ENCODE measurements at places on chromosomes 7 and 10.

DNA sequence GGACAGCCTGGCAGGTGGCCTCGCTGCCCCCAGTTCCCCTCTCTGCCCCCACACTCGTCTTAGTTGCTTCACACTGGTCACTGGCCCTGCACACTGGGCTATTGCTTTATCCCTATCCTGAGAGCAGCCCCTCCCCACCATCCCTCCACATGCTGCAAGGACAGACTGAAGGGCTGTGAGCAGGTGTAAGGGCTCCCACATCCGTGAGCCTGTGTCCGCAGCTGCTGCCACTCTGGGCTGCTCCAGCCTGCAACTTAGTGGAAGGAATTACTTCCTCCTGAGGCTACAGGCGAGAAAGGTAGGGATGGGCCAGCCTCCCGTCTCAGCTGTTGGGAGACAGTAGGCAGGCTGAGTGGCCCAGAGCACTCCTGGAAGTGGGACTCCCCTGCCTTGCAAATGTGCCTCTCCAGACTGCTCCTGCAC is 3.8 kb downstream of the RARRES2 start:
- no peak for DNase-seq

GRCh38 chr10:48983648-48984351 is 44.2 kb upstream of the LRRC18 start:
- DNase-seq, result no peak

- no peak for DNase-seq
Measured at GRCh38 chr10:61125560-61126170, 181.7 kb upstream of the RHOBTB1 start.

- DNase-seq, result no peak
Measured at GRCh38 chr7:114720725-114721124, 201.2 kb upstream of the MDFIC start.

GRCh38 chr7:33932221-33932620 is 26.9 kb downstream of the BMPER start:
- DNase-seq, result no peak

GRCh38 chr7:97027427-97028234 is 3.0 kb upstream of the DLX5 start:
- DNase-seq, result peak; percentile 50

GRCh38 chr10:103452506-103453230 is 498 bp upstream of the CALHM2 start:
- no peak for DNase-seq

GRCh38 chr7:50799873-50800272 is 17.2 kb upstream of the GRB10 start:
- no peak for DNase-seq

GRCh38 chr7:101990811-101991418 is 173.5 kb downstream of the CUX1 start:
- no peak for DNase-seq

DNA sequence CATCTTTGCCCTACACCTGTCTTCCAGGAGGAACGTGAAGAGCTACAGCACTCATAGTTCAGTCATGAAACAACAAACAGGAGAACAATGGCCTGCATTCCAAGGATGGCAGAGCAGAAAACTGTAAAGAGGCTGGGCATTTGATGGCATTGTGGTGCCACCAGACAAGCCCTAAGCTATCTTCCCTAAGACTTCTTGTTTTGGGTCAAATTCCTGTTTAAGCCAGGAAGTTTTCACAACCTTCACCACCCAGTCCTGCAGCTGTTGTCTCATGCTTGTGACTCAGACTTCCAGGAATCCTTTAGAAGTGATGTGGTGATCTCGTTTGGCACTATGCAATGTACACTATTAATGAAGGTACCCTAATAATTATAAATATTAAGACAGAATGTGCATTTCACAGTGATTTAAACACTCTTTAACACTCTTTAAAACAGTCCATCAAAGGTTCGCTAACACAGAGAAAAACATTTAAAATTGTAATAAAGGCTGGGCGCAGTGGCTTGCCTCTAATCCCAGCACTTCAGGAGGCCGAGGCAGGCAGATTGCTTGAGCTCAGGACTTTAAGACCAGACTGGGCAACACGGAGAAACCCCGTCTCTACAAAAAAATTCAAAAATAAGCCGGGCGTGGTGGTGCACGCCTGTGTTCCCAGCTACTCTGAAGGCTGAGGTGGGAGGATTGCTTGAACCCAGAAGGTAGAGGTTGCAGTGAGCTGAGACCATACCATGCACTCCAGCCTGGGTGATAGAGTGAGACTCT is 2.7 kb upstream of the HERPUD2 start:
- no peak for DNase-seq

GRCh38 chr7:22713463-22713862 is 13.5 kb upstream of the IL6 start:
- no peak for DNase-seq

DNA sequence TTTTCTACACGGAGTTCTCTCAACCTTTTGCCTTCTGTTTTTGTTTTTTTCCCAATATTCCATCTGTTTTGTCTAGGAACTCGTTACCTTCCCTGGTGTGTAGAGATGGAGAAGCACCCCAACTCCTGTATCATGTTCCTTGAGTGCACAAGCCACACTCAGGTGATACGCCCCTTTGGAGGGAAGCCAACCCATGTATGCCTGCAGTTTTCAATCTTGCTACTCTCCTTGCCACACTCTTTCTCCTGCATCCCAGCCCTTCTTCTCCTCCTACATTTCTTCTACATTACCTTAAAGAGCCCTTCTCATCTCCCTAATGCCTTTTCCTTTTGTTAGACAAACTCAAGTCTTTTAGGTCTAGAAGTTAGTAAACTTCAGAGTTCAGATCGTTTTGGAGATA is 10.2 kb upstream of the SP4 start:
- DNase-seq, result no peak

DNA sequence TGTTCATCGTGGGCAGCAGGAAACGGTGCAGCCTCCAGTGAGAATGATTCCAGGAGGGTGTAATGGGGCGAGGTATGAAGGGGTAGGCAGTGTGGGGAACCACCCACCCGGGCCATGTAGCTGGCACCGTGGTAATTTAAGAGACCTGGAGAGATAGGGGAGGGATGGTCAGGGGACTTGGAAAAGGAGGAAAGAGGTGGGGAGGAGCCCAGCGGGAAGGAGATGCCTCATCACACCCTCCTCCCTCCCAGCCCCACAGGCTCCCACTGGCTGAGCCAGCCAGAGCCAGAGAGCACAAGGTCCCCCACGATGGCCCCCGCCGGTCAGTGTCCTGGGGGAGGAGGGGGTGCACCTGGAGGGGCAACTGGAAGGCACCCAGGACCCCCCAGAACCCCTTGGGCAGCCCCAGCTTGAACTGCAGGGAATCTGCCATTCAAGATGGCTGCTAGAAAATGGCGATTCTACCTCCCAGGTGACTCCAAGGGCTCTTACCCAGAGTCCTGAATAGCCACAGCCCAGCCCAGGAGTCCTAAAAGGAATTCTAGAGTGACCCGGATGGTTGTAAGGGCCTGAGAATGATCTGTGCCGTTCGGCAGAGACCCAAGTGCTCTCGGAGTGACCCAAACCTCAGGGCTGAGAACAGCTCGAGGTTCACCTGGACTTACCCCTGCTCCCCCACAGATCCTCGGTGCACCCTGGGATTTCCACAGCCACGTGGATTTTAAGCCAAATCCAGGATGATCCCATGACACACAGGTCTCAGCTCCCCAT is 28.8 kb downstream of the CALML3 start:
- no peak for DNase-seq

- DNase-seq, result no peak
Measured at GRCh38 chr10:75079436-75080083, 31.9 kb upstream of the SAMD8 start.

DNA sequence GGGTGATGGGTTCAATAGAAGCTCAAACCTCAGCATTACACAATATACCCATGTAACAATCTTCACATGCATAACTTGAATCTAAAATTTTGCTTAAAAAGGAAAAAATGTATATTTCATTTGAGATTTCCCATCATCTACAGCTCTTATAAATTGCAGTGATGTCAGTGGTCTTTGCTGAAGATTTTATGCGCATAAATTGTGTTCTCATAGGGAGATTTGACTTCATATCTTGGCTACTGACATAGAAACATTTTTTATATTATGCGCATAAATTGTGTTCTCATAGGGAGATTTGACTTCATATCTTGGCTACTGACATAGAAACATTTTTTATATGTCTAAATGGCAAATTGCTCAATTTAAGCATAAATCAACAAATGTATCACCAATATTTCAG is 1125.3 kb upstream of the C7orf33 start:
- DNase-seq, result no peak

DNA sequence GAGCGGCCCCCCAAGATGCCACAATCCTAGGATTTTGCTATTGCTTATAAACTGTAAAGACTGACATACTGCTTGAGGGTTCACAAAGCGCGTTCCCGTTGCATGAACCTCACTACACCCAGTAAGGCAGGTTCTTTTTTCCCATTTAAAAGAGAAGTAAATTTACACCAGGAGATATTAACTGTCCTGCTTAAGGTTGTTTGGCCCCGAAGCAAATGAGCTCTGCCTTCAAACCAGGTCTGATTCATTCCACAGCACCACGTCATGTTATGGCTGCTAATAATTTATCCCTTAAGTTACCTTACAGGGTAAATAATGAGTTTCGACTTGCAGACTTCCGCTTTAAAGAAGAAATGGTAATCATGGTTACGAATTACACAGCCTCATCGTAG is 559 bp upstream of the FKBP14 start:
- peak; percentile 31 for DNase-seq

- no peak for DNase-seq
Measured at GRCh38 chr7:83036721-83037380, 125.8 kb downstream of the PCLO start.

DNA sequence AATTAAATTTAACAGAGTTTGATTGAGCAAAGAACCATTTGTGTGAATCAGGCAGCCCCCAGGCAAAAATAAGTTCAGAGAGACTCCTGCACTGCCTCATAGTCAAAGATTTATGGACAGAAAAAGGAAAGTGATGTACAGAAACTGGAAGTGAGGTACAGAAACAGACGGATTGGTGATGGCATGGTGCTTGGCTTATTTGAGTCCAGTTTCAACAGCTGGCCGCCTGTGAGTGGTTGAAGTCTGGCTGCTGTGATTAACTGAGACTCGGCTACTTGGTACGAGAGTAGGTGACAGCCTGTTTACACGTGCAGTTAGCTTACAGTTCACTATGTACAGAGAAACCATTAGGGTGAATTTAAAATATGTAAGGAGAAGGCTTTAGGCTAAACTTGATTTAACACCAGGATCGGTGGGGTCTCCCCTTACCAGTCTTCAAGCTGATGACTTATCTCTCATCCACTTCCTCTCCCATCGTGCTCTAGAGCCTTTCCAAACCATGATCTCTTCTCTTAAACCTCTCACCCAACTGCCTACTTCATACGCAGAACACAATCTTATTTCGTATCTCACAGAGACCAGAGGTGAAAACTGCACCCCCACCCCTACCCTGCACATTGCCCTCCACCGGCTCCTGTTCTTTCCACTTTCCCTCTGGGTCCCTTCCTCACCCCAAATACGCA is 5.0 kb upstream of the MSMB start:
- no peak for DNase-seq

DNA sequence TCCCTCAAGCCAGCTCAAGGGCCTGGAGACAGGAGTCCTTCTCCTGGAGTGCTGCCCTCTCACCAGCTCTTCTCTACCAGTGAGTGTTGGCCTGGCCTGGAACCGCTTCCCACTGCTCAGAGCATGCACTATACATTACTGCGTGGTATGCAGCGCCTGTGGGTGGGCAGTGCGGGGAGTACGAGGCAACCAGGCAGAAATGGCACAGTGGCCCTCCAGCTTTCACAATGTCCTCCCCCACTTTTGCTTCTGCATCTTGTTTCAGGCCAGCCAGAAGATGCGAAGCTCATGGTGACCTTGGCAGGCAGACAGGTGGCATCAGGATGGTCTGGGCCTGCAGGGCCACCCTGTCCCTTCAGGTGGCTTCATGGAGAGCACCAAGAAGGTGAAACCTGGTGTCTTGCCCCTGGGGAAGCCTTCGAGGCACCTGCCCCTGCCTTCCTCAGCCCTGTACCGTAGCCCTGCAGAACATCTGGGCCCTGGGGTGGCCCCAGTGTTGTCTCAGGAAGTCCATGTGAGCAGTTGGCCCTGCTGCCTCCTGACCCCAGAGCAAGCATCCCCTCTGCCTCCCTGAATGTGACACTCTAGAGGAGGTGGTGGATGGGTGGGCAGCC is 35.8 kb downstream of the RASGEF1A start:
- DNase-seq, result no peak

- DNase-seq, result no peak
Measured at GRCh38 chr10:131920693-131921092, 19.9 kb downstream of the PPP2R2D start.

- DNase-seq, result no peak
Measured at GRCh38 chr7:20344396-20344795, 13.7 kb downstream of the ITGB8 start.

DNA sequence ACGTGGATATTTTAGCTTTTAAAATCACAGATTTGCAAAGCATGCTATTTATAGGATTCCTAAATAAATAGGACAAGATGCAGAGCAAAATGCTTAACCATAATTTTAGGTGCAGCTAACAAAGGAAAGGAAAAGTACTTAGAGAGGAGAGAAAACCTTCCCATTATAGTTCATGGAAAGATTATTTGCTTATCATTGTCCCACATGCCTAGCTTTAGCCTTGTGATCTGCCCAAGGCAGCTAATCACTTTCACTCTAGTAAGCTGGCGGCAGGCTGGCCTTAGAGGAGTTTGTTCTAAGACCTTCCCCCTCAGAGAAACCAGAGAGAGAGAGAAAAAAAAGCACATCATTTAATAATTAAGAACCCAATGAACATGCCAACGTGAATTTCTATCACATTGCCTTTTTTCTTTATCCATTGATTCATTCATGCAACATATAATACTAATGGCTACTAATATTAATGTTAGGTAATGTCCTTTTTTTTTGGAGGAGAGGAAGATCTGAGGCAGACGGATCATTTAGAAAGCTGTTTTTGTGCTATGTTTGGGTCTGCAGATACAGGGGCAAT is 274.6 kb downstream of the ARL4A start:
- no peak for DNase-seq

DNA sequence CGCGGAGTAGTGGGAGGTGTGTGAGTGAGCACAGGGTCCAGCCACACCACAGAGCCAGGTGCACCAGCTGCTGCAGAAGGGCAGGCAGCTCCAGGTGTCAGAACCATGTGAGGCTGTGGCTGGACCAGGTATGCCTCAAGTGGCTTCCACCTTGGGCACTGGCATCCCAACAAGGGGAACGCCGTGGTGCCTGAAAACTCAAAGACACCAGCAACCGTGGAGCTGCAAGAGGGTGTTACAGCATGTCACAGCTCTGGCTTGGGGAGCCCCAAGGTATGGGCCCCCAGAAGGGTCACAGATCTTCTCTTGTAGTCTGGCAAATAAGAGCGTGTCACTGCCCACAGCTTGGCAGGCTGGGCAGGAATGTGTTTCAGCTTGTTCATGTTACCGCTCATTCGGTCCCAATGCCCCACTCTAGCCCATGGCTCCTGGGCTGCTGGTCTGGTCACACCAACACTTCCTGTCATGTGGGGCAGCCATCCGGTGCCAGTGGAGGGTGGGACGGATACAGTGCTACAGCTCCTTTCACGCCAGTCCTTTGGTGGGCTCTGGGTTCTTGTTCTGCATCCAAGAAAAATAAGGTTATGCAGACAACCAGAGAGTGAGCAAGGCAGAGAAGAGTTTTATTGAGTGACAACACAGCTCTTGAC is 29.8 kb downstream of the STRA8 start:
- no peak for DNase-seq
